ENCODE measurements at places on chromosomes 3 and 15.
A peak's percentile ranks its signal among the peaks of the same experiment; 100 is the strongest.

GRCh38 chr3:53074761-53075742 is 29.2 kb upstream of the SFMBT1 start:
- DNase-seq: no peak

DNA sequence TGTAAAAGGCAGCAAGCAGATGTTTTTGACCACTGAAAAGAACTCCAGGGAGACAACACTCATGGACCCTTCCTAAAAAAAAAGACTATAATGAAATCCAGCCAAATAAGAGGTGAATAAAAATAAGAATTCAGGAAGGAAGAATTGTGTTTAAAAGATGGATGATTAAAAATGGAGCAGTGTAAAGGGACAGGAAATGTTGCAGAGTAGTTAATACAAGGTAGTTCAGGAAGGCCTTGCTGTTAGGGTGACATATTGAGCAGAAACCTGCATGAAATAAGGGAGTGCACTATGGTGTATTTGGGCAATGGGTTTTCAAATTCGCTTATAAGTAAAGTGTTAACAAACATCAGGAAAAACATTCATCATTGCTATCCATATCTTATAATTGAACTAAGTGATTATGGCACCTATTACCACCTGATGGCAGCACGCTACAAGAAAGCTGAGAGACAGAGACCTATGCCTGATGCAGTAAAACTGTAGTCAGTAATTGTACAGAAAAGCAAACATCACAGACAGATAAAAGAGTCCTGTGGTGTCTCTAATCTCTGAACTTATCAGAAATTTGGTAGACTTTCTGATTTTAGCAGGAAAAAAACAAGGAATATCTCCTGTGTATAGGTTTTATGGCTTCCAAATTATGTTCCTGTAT is 5.8 kb upstream of the DBR1 start:
- DNase-seq: peak; percentile 23

DNA sequence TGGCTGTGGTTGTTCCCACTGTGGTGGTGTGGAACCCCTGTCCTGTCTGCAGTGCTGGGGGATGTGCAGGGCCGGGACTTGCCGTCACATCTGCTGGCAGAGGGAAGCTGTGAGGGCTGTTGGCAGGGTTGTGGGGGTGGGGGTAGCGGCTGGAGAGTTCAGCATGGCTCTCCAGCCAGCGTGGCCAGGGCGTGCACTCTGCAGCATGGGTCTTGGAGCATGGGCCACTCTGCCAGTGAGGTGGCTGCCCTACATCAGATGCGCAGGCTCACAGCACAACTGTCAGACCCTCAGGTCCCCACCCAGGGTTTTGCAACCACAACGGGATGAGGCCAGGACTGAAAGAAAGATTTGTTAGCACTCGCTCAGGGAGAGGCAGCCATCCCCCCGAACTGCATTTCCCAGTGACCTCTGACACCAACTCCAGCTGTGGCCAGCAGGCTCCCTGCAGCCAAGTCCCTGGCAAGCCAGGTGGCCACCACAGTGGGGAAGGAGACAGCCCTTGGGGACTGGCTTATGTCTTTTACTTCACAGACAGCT is 237.7 kb upstream of the LYSMD4 start:
- no peak for DNase-seq

DNA sequence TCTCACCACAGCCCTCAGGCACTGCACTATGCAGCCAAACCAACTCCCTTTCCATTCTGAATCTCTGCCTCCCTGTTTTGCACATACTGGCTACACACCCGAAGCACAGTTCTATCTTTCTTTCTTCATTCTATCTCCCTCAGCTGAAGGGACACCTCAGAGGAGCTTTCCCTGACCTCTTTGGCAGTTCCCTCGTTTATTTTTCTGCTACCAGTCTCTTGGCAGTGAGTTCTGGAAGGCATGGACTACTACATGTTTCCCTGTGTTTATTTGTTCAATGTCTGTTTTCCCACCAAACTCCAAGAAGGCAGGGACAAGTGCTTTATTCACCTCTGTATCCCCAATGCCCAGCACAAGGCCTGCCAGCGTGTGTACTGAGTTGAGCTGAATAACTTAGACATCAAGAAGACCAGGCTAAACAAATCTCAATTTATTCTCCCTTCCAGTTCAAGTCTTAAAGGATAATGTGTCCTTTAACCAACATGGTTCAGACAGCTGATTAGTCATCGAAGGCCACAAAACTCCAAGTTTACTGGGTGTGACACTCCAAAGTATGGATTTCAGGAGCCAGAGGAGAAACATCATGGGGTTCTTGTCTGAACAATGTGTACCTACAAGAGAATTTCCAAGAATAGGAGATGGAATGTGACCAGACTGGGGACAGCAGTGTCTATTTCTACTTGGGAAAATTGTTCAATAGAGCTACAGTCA is 260.1 kb upstream of the CTNNB1 start:
- no peak for DNase-seq

DNA sequence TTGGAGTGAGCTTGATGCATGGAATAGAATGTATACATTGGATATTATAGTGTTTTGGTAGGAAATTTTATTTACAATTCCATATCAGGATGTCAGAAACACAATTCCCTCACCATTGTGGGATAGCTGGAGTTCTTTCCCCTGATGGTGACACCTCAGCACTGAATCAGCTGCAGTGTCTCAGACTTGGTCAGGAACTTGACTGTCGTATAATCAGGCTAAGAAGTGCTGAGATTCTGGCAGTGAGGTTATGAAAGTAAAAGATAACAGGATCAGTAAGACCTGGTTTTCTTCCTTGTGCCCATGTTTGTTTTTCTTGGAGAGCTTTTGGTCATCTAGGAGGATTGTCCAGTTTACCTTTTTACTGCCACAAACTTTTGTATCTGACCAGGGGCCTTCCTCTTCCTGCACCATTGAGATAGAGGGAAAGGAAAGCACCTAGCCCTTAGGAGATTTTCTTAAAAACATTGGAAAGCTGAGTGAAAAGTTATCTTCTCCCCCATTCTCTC is 27.3 kb upstream of the ST3GAL6 start:
- DNase-seq: no peak

DNA sequence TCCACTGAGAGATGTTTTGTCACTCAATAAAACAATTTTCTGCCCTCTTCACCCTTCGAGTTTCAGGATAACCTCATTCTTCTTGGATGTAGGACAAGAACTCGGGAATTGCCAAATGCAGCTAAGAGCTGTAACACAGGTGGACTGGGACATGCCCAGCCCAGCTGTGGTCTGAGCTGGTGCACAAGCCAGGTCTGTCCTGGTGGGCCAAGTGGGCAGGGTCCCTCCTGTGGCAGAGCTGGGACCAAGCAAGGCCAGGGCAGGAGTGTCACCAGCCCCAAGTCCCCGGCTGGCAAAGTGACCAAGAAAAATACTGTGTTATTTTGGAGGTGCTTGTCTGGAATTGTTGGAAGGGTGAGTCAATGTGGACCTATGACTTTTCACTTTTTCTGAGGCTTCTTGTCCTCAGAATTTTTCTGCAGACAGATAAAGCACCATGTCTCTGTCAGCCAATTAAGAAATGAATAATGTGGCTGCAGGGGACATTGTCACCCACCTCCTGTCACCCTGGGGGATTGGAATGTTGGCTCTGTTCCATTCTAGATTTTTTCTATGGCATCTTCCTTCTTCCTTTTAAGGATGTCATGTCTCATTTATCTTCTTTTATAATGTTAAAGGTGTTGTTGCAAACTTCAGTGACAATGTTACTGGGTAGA is 645.2 kb upstream of the EPHA6 start:
- no peak for DNase-seq

GRCh38 chr15:85421116-85421925 is 40.9 kb downstream of the AKAP13 start:
- DNase-seq: no peak

GRCh38 chr15:59696332-59696731 is 7.2 kb upstream of the BNIP2 start:
- DNase-seq: no peak

- no peak for DNase-seq
These were observed 77.0 kb downstream of the EPHA3 start for GRCh38 chr3:89184151-89184995.

DNA sequence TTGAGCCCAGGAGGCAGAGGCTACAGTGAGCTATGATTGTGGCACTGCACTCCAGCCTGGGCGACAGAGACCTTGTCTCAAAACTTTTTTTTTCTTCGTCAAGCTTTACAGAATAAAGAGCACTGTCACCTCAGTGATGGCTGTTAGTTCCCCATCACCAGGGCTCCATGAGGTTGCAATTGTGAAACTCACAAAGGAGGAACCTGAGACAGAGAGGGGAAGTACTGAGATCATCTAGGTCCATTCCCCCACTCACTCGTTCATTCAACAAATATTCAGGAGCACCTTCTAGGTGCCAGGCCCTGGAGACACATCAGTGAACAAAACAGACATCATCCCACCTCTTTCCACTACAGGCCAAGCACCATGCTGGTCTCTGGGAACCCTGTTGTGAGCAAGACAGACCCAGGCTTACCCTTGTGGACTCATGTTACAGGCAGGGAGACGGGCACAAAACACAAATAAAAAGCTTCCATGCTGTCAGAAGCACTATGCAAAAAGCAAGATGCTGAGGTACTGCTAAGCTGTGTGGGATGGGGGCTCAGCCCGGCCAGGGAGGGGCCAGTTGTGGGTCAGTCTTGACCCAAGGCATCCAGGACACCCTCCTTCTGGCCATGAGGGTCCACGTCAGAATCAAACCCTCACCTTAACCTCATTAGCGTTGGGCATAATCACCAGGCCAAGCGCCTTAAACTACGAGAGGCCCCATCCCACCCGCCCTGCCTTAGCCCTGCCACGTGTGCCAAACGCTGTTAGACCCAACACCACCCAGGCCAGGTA is 2.1 kb upstream of the RHO start:
- no peak for DNase-seq

Data from NCI-H1092 (cell line).